ENCODE measurements at places on chromosomes 11 and 22.

- no peak for DNase-seq
These were observed 35.4 kb downstream of the CD82 start for GRCh38 chr11:44600839-44601383.

DNA sequence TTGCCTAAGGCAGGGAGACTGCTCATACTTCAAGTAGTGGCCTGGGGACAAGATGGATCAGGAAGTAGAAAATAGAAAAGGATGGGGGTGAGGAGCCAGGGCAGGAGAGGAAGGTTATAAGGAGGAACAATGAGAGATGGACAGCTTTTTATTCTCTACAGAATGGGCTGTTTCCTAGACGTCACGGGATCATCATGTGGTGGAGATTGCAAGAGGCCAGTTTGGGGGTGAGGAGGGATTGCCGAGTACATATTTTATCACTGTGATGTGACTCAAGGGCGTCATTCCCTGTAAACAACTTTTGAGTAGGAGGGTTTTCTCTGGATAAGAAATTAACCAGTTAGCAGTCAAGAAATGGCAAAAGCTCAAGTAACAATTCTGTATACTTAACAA is 406.3 kb downstream of the ETS1 start:
- DNase-seq = no peak

DNA sequence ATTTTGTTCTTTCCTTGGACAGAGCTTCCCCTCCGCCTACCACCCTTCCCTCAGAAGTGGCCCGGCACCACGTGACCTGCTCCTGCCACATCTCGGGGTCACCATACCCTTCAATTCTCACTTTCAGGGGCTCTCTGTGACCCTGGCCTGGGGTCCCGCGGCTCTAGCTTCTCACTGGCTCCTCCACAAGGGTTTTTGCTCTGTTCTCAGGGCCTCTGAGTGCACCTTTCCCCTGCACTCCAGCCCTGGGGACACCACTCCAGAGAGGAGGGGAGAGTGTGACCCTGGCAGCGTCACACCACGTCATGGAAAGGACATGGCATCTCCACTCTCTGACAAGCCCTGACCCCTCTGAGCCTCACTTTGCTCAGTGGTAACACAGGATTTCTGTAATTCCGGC is 17.4 kb downstream of the POU2F3 start:
- no peak for DNase-seq

- no peak for DNase-seq
These were observed 413.6 kb downstream of the TBC1D22A start for GRCh38 chr22:47176026-47176389.

DNA sequence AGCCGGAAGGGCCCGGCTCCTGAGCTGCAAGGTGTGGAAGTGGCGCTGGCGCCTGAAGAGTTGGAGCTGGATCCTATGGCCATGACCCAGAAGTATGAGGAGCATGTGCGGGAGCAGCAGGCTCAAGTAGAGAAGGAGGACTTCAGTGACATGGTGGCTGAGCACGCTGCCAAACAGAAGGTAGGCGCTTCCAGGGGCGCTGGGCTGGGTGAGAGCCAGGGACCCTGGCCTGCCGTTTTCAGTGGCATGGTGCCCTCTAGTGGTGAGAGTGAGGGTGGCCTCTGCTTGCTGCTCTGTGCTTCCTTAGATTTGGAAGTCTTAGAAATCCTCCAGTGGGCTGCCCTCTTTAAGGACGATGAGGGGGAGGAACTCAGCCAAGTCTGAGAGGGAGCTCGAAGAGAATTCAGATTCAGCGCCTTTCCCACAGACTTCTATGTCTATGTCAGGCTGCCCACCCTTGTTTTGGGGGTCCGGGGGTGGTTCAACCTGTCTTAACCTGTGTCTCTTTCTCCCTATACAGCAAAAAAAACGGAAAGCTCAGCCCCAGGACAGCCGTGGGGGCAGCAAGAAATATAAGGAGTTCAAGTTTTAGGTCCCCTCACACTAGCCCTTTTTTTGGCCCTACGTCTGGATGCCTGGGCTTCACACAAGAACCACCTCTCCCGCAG is 1.8 kb upstream of the PACS1 start:
- peak; percentile 62 for DNase-seq

- no peak for DNase-seq
These were observed 1167.6 kb downstream of the JRKL start for GRCh38 chr11:97557399-97557798.

GRCh38 chr11:2316963-2317244 is 15.1 kb downstream of the TSPAN32 start:
- DNase-seq = no peak

- DNase-seq = no peak
These were observed 7.6 kb downstream of the AP2A2 start for GRCh38 chr11:933142-933851.

DNA sequence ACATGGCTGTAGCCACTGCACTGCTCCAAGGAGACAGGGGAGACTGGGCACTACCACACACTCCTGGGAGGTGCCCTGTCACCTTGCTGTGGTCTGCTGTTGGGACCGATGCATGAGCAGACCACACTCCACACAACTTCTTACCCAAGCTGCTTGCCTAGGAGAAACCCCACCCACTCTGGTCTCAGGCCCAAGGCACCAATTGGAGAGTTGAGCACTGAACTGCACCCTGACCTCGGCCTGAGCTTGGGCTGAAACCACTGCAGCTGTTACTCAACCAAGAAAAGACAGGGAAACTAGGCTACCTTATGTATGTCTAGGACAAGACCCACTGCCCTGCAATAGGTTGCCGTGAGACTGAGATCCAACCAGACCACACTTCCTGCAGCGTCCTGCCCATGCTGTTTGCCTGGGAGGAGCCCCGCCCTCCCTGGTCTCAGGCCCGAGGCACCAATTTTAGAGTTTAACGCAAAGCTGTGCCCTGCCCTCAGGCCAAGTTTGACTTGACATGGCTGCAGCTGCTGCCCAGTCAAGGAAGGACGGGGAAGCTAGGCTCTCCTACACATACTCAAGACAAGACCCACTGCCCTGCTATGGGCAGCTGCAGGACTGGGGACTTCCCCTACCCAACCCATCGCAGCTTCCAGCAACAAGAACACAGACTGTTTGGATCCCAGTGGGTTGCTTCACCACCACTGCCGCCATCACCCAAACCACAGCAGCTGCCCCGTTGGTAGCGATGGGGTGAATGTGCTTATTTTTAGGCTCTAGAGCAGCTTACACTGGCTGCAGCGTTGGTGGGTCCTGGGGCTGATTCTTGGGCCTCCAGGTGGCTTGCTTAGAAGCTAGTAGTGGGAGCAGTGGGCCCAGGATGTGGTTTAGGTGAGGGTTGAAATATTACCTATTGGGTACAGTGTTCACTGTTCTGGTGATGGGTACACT is 66.8 kb downstream of the BRD1 start:
- DNase-seq = no peak

DNA sequence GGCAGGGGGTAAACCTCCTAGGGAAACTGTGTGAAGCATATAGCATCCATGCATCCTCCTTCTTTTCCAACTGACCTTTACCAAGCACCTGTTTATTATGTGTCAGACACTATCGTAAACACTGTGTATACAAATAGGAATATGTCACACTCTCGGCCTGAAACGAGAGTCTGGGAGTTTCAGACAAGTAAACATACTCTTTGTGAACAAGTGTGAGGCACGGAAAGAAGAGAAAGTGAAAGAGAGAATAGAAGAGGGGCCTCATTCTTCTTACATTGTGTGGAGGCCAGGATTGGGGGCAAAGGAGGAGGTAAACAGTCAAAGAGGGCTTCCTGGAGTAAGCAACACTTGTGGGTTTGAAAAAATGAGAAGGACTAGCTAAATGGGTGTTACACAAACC is 16.4 kb downstream of the CSNK2A3 start:
- DNase-seq = no peak

GRCh38 chr11:26971961-26972360 is 22.0 kb upstream of the FIBIN start:
- no peak for DNase-seq

- no peak for DNase-seq
These were observed 10.2 kb downstream of the VSTM5 start for GRCh38 chr11:93840180-93840579.

DNA sequence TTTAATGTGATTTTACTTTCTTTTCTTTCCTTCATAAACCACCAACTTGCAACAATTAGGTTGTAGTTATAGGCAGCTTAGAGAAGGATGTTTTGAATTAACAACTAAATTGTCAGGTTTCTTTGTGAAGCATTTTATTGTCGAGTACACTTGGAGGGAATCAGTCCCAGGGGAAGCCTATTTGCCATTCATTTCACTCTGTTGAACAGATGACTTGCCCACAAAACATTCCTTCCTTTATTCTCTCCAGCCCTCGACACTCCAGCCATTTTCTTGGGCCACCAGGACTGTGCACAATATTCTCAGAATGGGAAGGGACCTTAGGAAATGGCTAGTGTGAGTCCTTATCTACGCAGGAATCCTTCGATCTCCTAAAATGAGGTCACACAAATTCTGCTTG is 620.6 kb downstream of the SOX6 start:
- no peak for DNase-seq

- no peak for DNase-seq
These were observed 5.1 kb downstream of the FOLR3 start for GRCh38 chr11:72140661-72141060.

DNA sequence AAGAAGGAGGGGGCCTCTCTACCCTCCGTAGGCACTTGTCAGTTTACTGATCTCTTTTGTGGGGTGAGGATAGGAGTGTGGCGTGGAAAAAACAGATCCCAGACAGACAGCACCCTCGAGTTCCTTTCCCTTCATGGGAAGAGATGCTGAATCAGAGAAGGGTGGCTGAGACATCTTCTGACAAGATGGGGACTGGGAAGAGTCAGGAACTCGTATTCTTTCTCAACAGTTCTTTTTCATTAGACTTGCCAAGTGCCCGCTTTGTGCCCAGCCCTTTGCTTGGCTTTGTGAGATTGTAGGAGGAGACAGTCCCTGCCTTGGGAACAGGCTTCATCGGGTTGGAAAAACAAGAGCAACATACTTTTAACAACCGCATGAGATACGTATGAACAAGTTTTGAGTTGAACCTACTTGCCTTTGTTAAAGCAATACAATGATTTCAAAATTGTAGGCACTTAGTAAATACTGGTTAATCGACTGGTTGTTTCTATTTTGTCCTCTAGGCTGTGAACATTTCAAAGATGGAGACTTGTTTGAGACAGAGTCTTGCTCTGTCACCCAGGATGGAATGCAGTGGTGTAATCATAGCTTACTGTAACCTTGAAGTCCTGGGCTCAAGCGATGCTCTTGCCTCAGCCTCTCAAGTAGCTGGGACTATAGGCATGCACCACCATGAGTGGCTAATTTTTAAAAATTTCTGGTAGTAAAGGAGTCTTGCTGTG is 1.1 kb downstream of the RRM1 start:
- no peak for DNase-seq

DNA sequence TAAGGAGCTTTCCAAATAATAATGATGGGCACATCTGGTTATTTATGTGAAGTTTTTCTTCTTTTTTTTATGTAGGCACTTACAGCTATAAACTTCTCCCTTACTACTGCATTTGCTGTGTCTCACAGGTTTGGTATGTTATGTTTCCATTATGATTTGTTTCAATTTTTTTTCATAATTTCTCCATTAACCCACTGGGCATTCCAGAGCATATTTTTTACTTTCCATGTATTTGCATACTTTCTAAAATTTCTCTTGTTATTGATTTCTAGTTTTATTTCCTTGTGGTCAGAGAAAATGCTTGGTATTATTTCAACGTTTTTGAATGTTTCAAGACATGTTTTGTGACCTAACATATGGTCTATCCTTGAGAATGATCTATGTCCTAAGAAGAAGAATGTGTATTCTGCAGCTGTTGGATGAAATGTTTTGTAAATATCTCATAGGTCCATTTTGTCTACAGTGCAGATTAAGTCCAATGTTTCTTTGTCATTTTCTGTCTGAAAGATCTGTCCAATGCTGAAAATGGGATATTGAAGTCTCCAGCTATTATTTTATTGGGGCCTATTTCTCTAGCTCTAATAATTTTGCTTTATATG is 362.1 kb downstream of the DDX10 start:
- DNase-seq = no peak

Data from activated CD8-positive, alpha-beta memory T cell treated with anti-CD3 and anti-CD28 coated beads for 1 hour (primary cell).